HL-60 (cell line): ENCODE measurements at places on chromosomes 2 and 18.

GRCh38 chr18:46636040-46636630 is 20.9 kb downstream of the LOXHD1 start:
- no peak for DNase-seq

DNA sequence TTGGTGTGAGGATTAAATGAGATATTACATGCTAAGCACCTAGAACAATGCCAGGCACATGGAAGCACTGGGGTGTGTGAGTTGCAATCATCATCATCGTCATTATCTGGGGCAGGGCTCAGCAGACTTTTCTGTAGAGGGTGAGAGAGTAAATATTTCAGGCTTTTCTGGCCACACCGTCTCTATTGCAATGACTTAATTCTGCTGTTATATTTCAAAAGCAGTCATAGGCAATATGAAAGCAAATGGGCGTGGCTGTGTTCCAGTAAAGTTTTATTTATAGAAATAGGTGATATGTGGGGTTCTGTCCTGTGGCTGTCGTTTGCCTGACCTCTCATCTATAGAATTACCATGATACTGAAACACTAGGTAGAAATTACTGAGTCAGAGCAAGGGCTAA is 60.6 kb downstream of the IL1R2 start:
- no peak for DNase-seq

DNA sequence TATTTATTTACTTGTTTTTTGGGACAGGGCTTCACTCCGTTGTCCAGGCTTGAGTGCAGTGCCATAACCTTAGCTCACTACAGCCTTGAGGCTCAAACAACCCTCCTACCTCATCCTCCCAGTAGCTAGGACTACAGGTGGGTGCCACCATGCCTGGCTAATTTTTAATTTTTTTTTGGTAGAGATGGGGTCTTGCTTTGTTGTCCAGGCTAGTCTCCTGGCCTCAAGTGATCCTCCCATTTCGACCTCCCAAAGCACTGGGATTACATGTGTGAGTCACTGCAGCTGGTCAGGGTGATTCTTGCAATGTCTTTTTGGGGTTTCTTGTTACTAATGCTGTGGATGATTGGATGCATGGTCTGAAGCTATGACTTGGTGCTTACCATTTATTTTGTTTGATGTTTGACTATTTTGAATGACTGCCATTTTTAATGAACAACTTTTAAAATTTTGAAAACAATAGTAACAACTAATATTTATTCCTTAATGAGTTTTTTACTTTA is 6.5 kb downstream of the CERS6 start:
- no peak for DNase-seq

- no peak for DNase-seq
Observed at GRCh38 chr2:100106460-100106859, 35.9 kb downstream of the AFF3 start.

DNA sequence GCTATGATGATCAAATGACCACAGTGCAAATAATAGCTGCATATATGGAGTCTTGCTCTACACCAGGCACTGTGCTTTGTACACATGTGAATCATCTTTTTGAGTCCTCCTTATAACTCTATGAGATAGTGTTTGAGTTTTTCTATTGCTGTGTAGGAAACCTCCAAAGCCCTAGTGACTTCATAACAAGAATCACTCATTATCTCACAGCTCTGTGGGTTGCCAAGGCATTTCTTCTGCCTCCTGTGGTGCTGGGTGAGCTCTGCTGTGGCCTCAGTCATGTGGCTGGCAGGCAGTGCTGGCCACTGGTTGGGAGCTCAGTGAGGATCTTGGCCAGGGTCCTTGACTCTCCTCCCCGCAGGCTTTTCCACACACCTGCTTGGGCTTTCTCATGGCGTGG is 153.4 kb downstream of the CAPN13 start:
- DNase-seq: no peak

DNA sequence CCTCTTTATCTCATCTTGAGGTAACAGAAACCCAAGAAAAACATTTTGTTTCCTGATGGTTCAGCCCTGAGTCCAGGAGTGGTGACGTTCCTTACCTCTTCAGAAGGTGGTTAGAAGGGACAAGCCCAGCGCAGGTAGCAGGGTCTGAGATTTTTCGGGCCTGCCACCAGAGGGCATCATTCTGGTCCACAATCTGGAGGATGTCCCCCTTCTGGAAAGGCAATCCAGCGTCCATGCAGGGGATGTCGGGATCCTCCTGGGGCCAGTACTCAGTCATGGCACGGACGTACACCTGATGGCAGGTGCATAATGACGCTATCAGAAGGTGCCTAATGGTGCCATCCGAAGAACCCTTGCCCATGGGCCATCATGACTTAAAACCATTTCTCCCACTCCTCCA is 17.7 kb downstream of the MPP4 start:
- DNase-seq: no peak
